NCI-H1092 (cell line): ENCODE measurements at places on chromosomes 6 and 20.

DNA sequence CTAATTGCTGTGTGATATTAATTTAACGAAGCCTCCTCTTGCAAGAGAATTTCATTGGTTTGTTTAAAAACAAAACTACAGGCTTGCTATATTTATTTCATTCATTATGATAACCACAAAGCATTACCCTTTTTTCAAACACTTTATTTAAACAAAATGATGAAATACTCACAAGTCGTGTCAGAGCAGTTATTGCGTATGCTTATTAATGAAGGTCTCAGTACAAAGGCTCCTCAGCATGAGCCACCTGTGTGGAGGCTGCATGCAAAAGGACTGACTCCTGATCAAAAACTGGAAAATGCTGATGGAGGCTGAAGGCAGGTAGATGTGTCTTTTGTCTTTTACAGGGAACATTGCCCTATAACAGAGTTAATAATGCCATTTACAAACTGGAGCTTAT is 130.5 kb downstream of the CRYBG1 start:
- DNase-seq = no peak

- no peak for DNase-seq
Measured at GRCh38 chr6:20156824-20157223, 55.4 kb downstream of the MBOAT1 start.

DNA sequence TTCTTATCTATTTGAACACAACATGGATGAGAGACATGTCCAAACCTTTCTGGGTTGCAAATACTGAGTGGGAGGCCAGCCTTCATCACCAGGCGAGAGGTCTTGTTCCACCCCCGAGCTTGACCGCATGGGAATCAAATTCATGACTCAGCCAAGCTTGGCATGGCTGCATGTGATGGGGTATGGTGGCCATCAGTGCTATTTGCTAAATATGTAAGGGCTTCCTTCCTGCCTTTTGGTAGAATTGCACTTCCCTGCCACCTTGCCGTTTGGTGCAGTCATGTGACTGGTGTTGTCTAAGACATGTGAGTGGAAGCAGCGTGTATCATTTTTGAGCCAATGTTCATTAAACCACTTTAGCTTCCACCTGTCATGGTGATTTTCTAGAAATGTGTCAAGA is 508.9 kb upstream of the SULF2 start:
- DNase-seq = peak; percentile 12

DNA sequence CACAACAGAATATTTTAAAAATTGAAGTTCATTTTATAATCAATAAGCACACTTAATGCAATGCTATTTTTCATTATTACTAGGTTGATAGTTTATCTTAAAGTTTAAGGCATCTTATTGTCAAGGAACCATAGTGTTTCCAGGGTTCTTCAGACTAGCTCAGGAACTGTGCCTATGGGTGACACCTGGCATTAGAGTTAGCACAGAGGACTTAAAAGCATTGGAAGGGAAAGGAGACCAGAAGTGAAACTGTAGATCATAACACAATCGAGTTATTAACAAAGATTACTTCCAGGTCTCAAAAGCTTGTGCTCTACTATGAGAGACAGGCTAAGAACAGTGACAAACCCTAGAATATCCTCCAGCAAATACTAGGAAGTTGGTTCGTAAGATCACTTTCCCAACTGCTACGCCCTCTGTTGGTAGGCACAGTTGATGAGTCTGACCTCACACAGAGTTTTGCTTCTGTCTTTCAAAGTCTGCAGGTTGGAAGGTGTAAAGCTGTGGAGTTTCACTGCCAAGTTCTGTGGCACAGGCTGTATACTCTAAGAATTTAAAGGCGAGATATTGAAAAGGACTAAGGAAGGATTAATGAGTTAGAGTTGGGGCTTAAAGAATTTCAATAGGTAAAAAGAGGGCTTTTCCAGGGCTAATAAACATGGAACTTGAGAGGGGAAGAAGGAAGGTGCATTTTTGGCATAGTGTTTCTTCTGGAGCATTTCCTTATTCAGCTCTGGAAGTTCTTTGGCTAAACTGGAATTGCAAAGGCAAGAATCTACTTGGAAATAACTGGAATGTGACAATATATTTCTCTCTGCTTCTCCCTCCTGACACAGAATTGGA is 531.3 kb upstream of the JAG1 start:
- peak; percentile 47 for DNase-seq

- DNase-seq = no peak
Measured at GRCh38 chr6:24382220-24382540, 20.6 kb upstream of the MRS2 start.

- DNase-seq = no peak
Measured at GRCh38 chr6:169101981-169102380, 151.7 kb downstream of the THBS2 start.

DNA sequence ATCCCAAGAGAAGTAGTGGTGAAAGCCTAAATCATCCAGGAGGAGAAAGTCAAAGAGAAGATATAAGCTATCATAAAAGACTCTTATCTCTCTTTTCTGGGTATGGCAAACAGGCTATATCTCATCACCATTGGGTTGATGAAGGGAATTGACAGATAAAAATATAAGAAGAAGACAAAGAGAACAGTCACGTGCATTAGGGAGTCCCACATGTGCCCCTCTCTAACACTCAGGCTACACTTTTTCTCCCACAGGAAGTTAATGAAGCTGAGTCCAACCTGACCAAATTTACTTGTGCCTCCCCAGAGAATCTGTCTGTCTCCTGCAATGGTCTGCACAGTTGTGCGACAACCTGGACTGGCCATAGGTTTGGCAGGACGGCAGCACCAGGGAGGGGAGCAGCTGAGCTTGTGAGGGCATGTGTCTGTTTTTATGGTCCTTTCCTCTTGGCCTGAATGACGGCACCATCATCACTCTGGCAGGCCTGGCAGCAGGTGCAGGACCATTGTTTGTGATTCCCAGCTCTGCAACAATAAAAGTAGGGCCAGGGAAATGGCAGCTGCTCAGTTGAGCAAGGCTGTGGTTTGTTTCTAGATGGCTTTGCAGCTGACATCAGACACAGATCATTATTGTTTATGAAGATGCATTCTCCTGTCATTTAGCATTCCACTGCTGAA is 144.5 kb upstream of the MCHR2 start:
- peak; percentile 55 for DNase-seq

DNA sequence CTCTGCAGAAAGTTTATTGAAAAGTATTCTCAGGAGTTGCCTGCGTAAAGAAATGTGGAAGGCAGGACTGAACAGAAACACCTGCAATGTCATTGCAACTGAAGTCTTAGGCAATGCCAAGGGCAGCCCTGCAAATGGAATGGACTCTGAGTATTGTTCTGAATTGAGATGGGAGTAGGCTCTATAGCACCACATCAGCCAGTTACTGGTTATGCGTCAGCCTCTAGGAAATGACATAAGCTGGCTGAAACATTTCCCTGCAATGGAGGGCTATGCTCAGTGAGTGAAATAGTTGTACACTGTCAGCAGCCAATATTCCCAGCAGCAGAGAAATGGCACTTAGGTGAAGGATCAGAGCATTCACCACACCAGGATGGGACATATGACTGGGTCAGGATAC is 13.8 kb upstream of the GJE1 start:
- DNase-seq = no peak

- no peak for DNase-seq
Measured at GRCh38 chr6:48736501-48737206, 625.7 kb upstream of the PTCHD4 start.

DNA sequence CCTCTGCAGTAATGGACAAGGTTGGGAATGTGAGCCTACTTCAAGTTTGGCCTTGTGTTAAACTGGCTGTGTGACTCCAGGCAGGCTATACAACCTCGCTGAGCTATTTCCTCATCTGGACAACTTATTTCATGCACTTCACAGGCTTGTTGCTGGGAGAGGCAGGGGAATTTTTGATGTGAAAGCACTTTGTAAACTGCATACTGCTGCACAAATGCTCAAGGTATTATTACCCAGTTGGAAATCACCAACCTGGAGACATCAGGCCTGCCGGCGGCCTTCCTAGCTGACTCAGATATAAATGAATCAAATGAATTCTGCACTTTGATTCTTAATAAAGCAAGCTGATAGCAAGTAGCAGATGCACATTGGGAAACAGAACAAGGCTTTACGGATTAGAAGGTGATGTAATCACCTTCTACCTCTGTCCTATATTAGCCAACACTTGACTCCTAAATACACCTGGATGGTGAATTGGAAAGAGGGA is 10.1 kb downstream of the JARID2 start:
- no peak for DNase-seq

GRCh38 chr20:48209102-48209501 is 423.8 kb upstream of the SULF2 start:
- DNase-seq = no peak

GRCh38 chr6:31586599-31587281 is 663 bp downstream of the LST1 start:
- no peak for DNase-seq

DNA sequence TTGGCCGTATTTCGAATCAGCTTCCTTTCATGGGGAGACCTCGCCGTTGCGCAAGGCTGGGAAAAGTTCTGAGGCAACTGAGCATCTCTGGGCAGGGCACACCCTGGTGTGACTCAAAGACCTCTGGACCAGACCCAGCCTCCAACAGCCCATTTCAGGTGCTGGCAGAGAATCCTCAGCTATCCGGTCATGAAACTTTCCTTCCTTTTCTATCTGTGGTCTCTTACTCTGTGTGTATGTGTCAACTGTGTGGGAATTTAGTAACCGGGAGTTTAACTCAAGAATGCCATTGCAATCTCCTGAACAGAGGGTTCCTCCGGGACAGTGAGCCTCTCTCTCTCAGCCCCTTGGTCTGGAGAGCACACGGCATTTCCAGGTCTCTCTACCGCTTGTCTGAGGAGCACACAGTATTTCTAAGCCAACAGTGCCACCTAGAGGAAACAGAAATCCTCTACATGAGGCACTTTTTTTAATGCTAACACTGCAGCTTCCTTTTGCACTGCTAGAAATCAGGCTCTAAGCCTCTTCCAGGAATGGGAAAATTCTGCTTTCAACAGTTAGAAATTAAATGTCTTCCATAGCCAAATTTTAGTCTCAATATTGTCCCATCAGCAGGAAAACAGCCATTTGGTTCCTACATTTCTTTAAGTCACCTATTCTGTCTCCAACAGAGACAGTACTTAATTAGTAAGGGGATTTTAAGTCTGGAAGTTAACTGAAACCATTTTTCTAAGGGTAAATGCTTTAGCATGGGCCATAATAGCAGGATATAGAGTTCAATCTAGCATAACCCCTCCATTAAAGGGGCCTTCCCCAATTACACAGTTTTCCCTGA is 32.7 kb downstream of the PLN start:
- no peak for DNase-seq

DNA sequence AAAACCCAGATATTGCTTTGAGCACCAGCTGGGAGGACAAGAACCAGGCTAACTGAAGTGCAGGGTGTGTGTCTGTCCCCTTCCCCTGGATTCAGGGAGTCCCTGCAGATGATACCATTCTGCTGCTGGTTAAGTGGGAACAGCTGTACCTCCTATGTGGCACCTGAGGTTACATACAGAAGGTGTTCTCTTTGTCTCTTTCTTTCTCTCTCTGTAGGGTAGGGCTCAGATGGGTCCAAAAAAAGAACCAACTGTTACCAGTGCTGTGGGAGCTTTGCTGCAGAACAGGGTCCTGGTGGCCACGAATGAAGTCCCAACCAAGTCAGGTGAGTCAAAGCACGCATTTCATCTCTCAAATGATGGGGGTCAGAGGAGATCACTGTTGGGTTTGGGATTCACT is 38.6 kb downstream of the ZC2HC1B start:
- no peak for DNase-seq

DNA sequence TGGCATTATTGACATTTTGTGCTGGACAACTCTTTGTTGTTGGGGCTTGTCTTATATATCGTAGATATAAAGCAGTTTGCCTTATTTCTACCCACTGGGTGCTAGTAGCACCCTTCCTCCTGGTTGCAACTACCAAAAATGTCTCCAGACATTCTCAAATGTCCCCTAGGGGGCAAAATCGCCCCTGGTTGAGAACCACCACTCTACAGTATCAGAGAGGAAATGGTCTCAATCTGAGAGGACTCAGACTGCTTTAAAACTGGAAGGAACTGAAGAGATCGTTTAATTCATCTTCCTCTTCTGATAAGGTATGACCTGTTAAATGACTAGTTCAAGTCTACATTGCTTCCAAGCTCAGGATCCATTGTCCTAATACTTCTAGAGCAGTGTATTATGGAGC is 14.9 kb downstream of the SH3BGRL2 start:
- DNase-seq = no peak

DNA sequence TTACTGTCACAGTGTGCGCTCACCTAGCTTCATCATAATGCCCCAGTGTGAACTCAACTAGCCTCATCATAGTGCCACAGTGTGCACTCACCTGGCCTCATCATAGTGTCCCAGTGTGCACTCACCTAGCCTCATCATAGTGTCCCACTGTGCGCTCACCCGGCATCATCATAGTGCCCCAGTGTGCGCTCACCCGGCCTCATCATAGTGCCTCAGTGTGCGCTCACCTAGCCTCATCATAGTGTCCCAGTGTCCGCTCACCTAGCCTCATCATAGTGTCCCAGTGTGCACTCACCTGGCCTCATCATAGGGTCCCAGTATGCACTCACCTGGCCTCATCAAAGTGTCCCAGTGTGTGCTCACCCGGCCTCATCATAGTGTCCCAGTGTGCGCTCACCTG is 10.6 kb downstream of the TMEM242 start:
- DNase-seq = no peak

DNA sequence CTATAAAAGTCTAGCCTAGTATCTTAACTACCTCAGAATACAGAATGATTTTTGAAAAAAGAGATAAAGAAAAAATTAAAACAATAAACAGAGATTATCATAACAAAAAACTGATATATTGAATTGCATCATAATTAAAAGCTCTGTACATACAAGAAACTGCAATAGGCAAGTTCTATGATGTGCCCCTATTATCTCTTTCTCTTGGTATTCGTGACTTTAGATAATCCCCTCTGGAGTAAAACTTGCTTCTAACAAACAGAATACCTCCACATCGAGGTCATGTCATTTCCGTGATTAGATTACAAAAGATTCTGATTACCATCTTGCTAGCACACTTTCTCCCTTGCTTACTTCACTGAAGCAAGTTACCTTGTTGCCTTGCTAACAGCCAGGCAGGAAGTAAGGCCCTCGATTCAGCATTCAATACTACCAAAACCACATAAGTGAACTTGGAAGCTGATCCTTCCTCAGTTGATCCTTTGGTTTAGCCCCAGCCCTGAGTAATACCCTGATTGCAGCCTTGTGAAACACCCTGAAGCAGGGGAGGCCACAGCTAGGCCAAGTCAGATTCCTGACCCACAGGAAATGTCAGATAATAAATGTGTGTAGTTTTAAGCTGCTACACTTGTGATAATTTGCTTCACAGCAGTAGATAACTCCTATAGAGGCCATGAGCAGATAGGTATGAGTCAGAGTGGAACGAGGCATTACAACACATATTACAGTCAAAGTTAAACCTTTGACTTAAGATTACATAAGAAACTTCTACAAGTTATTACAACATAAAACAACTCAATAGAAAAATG is 53.7 kb upstream of the TMX4 start:
- DNase-seq = no peak

- no peak for DNase-seq
Measured at GRCh38 chr6:113019176-113019575, 672.0 kb downstream of the RFPL4B start.

DNA sequence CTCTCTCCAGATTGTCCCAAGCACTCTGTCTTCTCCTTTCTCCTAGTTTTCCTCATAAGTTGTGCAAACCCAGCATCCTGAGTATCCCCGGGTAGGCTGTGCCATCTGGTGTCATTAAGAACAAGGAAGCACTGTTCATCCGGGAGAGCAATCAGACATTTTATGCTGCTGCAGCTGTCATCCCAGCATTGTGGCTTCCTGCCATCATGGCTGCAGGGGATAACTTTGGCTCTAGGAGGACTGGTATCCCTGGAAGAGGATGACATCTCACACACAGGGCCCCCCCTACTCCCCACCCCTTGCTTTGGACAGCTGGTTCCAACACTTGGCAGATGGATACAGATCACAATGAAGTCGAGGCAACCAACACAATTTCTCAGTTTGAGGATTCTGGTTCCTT is 1195.1 kb upstream of the MAP3K7 start:
- peak; percentile 12 for DNase-seq
